ENCODE measurements at places on chromosomes 4 and X. TPM values are rescaled to one million over a fixed set of nuclear protein-coding genes. Genes with fewer than 3 reads are reported as not detected.

- peak; percentile 65 for DNase-seq
- H3K4me1 ChIP-seq = no peaks in the 10 kb centered on the region
- H3K27ac ChIP-seq = no peak overlapping the region
- no peaks in the 10 kb centered on the region for H3K27me3 ChIP-seq
- no peaks in the 10 kb centered on the region for H3K36me3 ChIP-seq
Measured at GRCh38 chr4:147518846-147519767, 38.2 kb downstream of the EDNRA start.

DNA sequence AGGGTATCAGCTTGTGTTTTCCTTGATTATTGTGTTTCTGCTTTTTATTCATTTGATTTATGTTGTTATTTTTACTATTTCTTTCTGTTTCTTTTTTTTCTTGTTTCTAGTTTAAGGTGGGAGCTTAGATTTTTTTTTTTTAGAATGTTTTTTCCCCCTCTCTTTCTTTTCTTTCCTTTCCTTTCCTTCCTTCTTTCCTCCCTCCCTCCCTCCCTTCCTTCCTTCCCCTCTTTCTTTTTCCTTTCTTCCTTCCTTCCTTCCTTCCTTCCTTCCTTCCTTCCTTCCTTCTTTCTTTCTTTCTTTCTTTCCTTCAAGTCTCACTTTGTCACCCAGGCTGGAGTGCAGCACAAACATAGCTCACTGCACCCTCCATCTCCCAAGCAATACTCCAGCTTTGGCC lies 31.4 kb upstream of the PRDM8 start:
- H3K36me3 ChIP-seq = no peaks in the 10 kb centered on the region
- DNase-seq = no peak
- H3K4me3 ChIP-seq = no peak overlapping the region
- H3K27ac ChIP-seq = no peak overlapping the region
- no peaks in the 10 kb centered on the region for H3K27me3 ChIP-seq
- H3K4me1 ChIP-seq = no peaks in the 10 kb centered on the region

- no peaks in the 10 kb centered on the region for H3K27me3 ChIP-seq
- H3K36me3 ChIP-seq = no peaks in the 10 kb centered on the region
- DNase-seq = no peak
- peaks cover 57% of the 10 kb centered on the region for H3K4me1 ChIP-seq
Measured at GRCh38 chr4:41430792-41431191, 107.2 kb upstream of the LIMCH1 start.

The ODAM gene
- total RNA-seq = 15.1 TPM

GRCh38 chr4:15427161-15427560 lies 672 bp upstream of the C1QTNF7 start:
- H3K4me3 ChIP-seq = no peak overlapping the region
- no peaks in the 10 kb centered on the region for H3K36me3 ChIP-seq
- no peak for DNase-seq
- H3K27me3 ChIP-seq = no peaks in the 10 kb centered on the region
- H3K27ac ChIP-seq = no peak overlapping the region

DNA sequence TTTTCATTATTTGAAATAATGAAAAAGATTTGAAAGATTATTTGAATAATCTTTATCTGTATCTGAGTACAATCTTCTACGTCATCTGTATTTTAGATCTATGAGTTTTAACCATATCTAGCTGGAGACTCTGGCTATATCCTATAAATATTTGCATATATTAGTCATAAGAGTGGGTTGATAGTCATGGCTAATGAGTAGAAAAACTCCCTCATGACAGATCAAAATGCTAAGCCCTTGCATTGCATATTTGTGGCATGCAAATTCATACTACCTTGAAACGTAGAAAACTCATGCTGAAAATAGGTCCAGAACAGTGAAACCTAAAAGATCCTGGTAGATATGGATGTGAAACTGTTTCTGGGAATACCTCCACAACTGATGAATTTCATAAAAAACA lies 291.3 kb downstream of the GALNTL6 start:
- no peaks in the 10 kb centered on the region for H3K27me3 ChIP-seq
- no peak overlapping the region for H3K27ac ChIP-seq
- H3K4me3 ChIP-seq = no peak overlapping the region
- no peaks in the 10 kb centered on the region for H3K36me3 ChIP-seq
- no peak for DNase-seq

The RNF128 gene
- total RNA-seq = 42.4 TPM

The FANCB gene
- total RNA-seq = 8.8 TPM

GRCh38 chr4:158535130-158535614 lies 13.5 kb downstream of the RXFP1 start:
- no peaks in the 10 kb centered on the region for H3K27me3 ChIP-seq
- no peaks in the 10 kb centered on the region for H3K36me3 ChIP-seq
- DNase-seq = no peak
- no peaks in the 10 kb centered on the region for H3K4me1 ChIP-seq
- H3K27ac ChIP-seq = no peak overlapping the region
- H3K4me3 ChIP-seq = no peak overlapping the region

DNA sequence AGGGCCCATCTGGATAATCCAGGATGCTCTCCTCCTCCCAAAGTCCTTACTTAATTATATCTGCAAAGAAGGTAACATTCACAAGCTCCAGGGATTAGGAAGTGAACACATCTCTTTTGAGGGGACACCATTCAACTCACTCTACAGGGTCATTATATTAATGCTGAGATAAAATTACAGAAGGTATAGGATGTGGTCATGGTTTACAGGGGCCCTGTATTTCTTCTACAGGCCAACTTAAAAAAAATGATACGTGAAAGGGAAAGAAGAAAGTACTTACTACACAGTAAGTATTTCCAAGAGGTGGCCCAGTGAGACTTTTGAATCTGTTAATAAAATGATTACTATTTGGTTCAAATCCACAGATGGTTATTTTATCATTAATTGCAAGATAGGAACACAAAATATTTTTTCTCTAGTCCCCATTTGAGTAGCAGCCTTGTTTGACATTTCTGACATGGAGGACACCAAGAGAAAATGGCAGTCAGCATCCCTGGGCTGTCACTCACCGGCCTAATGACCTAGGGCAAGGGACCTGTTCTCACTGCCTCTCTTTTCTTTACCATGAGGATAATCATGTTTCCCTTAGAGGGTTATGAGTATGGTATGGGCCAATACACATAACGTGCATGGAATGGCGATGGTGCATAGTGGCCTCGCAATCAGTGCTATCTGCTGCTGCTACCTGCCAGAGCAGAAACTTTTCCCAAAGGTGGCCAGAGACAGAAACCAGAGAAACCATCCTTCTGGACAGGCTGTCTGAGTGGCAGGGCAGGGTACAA lies 140.5 kb downstream of the PTTG2 start:
- no peak overlapping the region for H3K27ac ChIP-seq
- DNase-seq = no peak
- H3K4me3 ChIP-seq = no peak overlapping the region
- no peaks in the 10 kb centered on the region for H3K36me3 ChIP-seq
- H3K27me3 ChIP-seq = no peaks in the 10 kb centered on the region
- no peaks in the 10 kb centered on the region for H3K4me1 ChIP-seq

The FDCSP gene
- not detected for total RNA-seq

The TMEM33 gene
- 66.2 TPM for total RNA-seq

Measured in Caco-2 (cell line).